ENCODE measurements at places on chromosomes 7 and 10.

DNA sequence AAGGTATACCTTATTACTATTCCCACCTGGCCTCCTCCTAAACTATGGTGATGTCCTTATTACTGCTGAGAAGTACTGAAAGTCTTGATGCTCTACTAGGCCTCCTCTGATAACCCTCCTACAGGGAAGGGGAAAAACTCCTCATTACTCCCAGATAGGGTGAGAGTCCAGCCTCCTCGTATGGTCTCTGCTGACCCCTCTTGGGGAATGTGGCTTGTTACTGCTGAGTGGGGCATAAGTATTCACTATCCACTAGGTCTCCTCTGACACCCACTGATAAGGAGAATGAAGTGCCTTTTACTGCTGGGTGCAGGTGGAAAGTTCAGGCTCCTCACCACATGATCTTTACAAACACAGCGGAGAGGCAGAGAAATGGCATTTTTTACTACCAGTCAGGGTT lies 222.9 kb downstream of the CHRM2 start:
- peak; percentile 27 for DNase-seq

- DNase-seq, result no peak
These were observed 292.6 kb downstream of the PARD3 start for GRCh38 chr10:34522546-34522945.

DNA sequence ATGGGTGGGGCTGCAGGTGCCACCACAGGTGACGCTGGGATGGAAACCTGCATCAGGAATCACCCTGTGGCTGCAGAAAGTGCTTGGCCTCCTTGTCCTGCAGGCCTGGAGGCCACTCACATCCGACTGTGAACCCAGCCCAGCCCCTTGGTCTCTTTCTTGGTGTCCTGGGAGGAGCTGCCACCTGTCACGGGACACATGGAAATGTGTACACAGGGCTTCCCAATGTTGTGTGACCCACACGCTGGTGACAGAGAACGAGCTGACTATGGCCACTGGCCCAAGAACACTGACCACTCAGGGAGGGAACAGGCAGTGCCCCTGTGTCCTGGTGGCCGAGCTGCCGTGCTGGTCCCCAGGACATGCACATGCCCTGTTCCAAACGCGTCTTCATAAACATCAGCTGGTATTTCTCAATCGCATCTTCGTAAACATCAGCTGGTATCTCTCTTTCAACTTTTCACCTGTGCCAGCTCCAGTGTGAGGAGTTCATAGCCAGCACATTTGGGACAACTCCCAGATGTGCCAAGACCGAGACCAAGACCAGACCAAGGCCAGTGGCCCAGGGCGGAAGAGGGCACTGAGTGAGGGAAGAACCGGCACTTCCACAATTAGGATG lies 57.9 kb upstream of the INPP5A start:
- no peak for DNase-seq

DNA sequence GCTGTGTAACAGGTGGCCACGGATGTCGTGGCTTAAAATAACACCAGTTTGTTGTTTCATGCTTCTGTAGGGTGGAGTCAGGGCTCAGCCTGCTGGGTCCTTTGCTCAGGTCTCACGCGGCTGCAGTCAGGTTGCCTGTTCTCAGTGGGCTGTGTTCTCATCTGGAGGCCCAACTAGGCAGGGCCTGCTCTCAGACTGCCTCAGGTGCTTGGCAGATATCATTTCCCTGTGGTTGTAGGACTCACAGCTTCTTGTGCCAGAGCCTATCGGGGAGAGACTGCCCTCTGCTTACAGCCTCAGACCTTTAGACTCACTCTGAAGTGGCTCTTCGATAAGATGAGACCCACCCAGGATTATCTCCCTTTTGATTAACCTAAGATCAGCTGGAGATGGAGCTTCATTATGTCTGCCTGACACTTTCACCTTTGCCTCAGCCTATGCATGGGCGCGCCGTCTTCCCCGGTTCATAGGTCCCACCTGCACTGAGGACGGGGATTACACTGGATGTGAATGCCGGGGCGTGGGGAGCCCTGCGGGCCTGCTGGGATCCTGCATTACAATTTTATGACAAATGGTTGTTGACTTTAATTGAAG lies 55.3 kb downstream of the INPP5A start:
- no peak for DNase-seq

GRCh38 chr7:76310102-76310957 lies 7.9 kb downstream of the HSPB1 start:
- no peak for DNase-seq

- DNase-seq, result no peak
These were observed 232.1 kb upstream of the LYZL1 start for GRCh38 chr10:29056729-29057128.

DNA sequence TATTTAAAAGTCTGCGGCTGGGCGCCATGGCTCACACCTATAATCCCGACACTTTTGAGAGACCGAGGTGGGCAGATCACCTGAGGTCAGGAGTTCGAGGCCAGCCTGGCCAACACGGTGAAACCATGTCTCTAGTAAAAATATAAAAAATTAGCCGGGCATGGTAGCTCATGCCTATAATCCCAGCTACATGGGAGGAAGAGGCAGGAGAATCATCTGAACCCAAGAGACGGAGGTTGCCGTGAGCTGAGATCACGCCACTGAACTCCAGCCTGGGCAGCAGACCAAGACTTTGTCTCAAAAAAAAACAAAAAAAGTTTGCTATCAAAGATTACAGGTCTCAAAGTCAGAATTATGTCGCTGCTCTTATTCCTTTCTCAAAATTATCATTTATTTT lies 55.5 kb downstream of the HIBADH start:
- DNase-seq, result no peak

GRCh38 chr10:133476641-133476990 lies 22.9 kb downstream of the SCART1 start:
- no peak for DNase-seq

DNA sequence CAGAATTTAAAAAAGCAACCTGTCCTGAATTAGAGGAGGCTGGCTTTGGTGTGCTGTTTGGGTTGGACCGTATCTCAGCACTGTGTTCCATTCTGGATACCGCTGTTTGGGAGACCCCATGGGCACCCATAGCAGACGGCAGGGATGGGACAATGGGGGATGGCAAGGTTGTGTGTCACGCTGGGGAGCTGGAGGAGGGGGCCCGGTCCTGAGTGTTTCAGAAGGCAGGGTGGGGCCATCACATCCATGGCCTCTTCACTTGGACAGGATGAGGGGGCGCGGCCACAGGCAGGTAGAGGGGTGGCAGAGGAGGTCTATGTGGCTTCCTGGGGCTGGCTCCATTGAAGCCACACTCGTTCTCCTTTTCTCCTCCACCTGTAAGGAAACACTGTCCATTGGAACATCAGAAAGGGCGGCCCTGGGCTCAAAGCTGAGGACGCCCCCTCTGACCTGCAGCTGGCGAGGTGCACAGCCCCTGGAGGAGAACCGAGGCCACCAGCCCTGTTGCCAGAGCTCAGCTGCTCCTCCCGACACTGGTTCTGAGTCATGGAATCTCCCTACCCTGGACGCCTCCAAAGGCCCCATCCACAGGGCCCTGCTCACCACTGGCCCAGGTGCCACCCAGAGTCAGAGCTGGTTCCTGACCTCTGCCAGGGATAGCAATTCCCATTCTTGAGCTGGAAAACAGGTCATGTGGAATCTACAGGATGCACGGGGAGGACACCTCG lies 587.3 kb downstream of the DNAJB6 start:
- no peak for DNase-seq

DNA sequence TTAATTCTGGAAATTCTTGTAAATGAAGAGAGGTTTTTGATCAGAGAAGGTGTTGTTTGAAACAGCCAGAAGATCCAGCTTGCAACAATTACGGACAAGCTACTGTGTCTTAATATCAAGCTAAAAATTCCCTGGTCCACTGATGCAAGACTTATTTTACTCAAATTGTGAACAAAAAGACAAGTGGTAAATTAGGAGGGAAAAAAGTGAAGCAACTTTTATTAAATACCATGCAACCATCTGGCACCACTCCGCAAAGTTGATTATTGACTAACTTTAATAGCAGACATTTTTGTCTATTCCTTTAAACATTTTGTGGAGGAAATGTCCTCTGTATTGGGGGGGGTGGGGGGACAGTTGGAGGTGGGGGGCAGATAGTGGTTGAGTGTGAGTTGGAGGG lies 5.1 kb upstream of the CAV2 start:
- DNase-seq, result no peak

DNA sequence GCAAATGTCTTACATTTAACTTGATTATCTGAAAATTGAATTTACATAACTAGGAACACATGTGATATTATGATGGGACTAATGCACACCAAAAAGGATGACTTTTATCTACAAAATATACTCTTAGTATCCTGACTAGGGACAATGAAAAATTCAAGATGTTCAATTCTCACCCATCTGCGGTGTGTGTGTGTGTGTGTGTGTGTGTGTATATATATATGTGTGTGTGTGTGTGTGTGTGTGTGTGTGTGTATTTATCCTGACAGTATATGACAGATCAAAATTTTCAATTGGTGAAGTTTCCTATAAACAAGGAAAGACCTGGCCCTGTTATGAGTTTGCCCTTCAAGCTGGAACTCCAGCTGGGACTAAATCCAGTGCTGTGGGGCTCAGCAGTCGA lies 40.3 kb upstream of the MET start:
- no peak for DNase-seq

- DNase-seq, result no peak
These were observed 51.7 kb upstream of the PODXL start for GRCh38 chr7:131608116-131608500.

- DNase-seq, result no peak
These were observed 137.2 kb downstream of the GRID1 start for GRCh38 chr10:86229376-86229775.

- DNase-seq, result no peak
These were observed 27.6 kb downstream of the AMZ1 start for GRCh38 chr7:2715341-2716231.

GRCh38 chr10:125006921-125007426 lies 65.1 kb downstream of the ZRANB1 start:
- peak; percentile 95 for DNase-seq

DNA sequence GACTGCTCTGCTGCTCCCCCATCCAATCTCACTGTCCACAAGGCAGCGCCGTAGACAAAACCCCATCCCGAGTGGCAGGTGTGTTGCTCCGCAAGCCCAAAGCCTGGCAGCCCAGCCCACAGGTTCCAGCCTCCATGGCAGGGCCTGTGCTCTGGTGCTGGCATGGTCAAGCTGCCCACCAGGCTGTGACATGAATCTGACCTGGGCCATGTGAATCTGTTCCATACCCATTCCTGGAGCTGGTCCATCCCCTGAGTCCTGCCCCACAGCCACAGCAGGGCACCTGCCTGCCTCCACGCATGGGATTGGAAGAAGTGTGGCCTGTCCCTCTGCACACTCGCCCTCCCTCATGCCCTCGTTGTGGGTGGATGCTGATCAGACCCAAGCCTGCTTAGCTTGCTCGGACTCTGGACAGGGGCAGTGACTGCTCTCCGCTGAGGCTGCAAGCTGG lies 128.8 kb downstream of the PTPN20 start:
- DNase-seq, result no peak

GRCh38 chr7:53458636-53459035 lies 423.2 kb downstream of the POM121L12 start:
- no peak for DNase-seq

- DNase-seq, result no peak
These were observed 244.8 kb upstream of the PPP2R2D start for GRCh38 chr10:131656009-131656408.

GRCh38 chr10:117005527-117006055 lies 604 bp upstream of the SHTN1 start:
- DNase-seq, result no peak

GRCh38 chr10:53127686-53128085 lies 355.1 kb upstream of the MBL2 start:
- DNase-seq, result no peak

DNA sequence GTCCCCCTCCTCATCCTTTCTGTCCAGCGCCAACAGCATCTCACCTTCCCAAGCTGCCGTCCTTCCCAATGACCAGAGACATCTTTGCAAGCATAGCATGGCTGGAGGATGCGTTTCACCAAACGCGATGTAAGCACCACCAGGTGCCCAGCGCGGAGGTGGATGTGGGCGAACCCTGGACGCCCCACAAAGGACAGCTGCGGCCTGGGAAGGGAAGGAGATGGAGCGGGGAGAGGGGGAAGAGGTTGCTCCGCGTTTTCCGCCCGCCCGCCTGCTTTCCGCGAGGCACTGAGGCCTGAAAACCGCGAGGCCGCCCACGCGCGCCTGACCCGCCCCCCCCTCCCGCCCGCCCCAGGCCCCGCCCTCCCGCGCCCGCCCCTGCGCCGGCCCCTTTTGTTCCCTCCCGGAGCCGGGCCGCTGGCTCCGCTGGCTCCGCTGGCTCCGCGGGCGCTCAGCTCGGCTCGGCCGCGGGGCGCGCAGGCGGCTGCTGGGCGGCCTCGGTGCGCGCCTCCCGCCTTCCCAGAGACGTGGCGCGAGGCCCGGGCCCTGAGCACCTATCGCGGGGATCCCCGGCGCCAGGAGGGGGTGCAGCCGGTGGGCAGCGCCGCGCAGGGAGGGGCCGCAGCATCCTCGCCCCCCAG lies at the start of gene CLIP2:
TSS of gene CLIP2 (plus strand) at position 390 of the 641 bp plus-strand sequence. CDS start 28,140 bp downstream, outside the sequence.
- DNase-seq, result peak; percentile 93

GRCh38 chr7:142485617-142486226 lies 227.9 kb upstream of the PRSS58 start:
- DNase-seq, result no peak

DNA sequence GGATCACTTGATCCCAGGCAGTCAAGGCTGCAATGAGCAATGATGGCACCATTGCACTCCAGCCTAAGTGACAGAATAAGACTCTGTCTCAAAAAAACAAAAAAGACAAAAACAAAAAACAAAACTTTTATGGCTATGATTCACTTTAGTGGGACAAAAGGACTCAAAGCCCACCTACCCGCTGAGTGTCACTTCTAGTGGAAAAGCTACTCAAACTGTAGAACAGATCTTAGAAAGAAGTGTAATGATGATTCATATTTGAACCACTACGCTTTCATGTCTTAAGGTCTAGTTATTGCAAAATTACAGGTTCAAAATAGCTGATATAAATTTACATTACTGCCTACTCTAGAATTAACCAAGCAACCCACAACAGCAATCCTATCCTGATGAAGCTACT lies 47.1 kb upstream of the OTUD1 start:
- DNase-seq, result no peak

DNA sequence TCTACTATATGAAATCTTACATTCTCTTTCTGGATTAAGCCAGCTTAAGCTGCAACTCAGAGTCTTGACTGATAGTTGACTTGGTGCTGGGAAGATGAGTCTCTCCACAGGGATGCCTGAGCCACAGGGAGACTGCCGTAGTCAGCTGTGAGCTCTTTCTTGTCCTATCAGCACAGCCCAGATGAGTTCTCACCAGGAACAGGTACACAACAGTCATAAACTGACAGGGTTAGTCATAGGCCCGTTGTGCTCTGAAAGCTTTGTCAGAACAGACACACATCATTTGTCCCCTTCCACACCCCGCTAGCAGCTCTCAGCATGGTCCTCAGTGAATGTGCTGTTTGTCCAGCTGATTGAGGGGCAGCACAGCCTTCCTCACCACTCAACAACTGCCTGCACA lies 221.6 kb downstream of the RPS24 start:
- peak; percentile 24 for DNase-seq

GRCh38 chr7:98238076-98238475 lies 14.0 kb downstream of the TECPR1 start:
- no peak for DNase-seq

Measured in foreskin fibroblast (primary cell).